WERI-Rb-1 (cell line): ENCODE measurements at places on chromosomes 11 and 22.

DNA sequence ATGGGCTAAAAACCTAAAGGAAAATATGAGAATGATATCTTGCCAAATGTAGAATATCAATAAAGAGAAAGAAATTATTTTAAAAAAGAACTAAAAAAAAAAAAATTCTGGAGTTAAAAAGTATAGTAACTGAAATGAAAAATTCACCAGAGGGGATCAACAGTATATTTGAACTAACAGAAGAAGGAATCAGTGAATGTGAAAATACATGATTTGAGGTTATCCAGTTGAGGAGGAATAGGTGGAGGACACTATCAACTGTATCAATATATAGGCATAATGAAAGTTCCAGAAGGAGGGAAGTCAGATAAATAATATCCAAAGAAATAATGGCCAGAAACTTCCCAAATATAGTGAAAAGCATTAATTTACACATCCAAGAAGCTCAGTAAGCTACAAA, 16.1 kb upstream of the HORMAD2 start:
- DNase-seq = no peak

DNA sequence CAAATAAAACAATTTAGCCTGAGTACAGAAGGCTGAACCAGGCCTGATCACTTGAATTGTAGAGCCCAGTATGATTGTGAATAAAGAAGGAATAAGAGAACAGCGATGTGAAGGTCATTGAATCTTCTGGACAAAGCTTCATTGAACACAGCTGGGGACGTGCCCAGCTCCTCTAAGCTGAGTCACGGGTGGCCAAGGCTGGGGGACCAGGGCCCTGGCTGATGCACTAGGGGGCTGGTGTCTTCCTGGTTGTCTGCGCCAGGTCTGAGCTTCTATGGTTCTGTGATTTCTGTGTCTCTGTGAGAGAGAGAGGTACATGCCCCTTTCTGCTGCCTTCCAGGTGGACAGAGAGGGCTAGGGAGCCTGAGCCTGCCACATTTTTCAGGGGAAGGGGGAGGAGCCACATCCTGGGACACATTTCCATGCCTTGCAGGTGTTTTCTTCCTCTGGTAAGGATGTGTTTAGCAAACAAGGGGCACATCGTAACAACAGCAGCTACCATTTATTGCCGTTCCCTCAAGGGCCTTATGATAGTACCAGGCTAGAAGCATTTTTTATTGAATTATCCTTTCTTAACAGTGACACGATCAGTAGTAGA, 135.7 kb downstream of the C11orf91 start:
- DNase-seq = no peak

GRCh38 chr22:40862537-40862936, 624 bp upstream of the DNAJB7 start:
- DNase-seq = no peak

DNA sequence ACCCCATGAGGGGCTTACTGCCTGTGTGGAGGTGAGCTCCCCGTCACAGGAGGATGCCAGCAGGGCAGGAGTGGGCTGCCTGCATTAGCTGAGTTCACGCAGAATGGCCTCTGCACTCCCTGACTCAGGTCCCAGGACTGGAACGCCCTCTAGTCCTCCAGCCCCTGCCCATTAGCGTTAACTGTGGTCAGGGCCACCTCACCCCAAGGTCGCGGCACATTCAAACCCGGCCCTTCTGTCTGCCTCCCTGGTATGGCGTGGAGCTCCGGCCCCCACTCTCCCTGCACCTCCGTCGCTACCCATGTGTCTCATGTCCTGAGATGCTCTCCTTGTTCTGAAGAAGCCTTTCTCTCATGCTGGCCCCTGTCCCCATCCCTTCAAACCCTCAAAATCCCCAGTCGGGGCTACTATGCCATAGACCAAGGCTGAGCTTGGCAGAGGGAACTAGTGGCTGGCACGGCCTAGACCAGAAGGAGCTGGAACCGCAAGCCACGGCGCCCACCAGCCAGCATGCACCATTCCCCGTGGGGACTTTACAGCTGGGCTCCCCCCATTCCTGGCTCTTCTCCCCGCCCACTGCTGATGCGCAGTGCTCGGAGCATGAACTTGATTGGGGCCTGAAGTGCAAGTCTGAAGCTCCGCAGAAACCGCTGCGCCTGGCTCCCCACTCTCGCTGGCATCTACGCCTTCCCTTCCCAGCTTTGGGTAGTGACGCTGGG, 79.5 kb upstream of the RTL6 start:
- DNase-seq = peak; percentile 6

DNA sequence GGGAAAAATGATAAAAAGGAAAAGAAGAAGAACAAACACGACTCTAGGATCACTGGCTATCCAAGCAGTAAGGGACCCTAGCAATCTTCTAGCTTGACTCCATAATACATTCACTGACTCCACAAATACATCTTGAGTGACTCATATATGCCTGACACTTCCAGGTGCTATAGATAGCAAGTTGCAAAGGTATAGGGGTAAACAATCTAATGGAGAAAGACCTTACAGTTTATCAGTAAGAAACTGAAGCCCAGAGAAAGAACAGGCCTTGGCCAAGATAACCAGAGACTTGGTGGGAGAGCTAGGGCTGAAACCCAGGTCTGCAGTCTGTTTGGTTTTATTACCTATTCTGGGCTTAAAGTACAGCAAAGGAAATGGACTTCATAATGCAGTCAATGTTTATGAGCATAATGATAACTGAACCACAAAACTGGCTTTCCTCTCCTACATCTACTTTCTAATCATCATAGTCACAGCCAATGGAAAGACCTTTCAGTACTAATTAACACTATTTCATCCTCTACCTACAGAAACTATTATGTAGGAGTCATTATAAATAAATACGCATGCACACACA, 19.7 kb upstream of the SLC5A1 start:
- no peak for DNase-seq

- DNase-seq = peak; percentile 69
Measured at GRCh38 chr11:102317099-102317767, at the start of gene BIRC3. TSS of gene BIRC3 (plus strand) at chr11:102317484. CDS start at chr11:102324510, 7,026 bp downstream.

- DNase-seq = peak; percentile 90
Measured at GRCh38 chr11:60924110-60924905, at the start of gene TMEM132A. TSS of gene TMEM132A (plus strand) at chr11:60924460. CDS start at chr11:60924634, 174 bp downstream.

DNA sequence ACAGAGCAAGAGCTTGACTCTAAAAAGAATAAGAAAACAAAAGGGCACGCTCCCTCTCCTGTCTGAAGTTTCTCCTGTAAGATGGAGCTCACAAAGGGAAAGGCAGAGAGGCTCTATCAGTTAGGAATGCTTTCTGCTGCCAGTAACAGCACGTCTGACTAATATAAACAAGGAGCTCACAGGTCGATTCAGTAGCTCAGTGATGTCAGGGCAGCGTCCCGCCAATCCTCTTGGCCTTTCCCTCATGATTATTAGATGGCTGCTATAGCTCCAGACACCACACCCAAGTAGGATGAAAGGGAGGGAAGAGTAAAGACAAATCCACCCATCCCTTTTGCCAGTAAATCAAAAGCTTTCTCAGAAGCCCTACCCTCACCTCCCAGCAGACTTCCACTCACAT, 51.3 kb upstream of the HMGXB4 start:
- DNase-seq = no peak

DNA sequence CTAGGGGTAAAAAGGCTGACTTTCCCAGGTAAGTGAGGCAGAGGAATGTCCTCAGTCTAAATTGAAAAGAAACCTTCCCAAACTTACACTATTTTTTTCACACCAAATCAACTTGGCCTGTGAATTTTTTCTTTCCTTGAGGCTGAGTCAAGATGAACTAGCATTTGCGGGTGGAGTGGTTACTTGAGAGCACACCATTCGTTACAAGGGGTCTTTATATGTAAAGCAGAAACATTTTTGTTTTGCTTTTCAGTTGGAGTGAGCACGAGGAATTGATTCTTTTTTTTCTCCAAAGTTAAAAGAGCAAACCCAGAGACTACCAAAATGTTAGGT, 36.4 kb downstream of the MAML2 start:
- no peak for DNase-seq

DNA sequence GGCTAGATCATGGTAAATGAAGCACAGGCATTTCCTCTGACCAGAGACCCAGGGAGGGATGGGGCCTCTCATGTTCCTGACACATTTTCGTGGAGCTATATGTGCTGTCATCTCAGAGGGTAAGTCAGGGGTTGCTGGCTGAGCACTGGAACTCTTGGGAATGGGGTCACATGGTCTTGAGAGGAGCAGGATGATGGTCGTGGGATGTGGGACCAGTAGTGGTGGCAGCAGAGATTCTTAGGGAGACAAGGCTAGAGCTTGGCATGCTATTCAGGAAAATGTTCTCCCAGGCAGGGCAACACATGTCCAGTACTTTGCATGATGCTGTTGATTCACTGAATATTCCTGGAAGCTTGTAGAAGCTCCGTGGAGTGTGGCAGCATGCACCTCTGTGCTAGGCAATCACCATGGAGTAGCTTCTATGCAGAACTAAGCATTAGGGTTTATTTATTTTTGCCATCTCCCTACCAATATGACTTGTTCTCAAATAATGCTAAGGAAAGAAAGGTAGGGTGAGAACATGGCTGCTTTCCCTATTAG, 31.4 kb upstream of the TTC12 start:
- DNase-seq = no peak

- DNase-seq = no peak
Measured at GRCh38 chr11:57288771-57289579, 35.8 kb downstream of the TNKS1BP1 start.

- peak; percentile 84 for DNase-seq
Measured at GRCh38 chr11:72722050-72722748, 30.0 kb downstream of the ARAP1 start.

GRCh38 chr11:105244160-105244825, 104.7 kb upstream of the CARD18 start:
- DNase-seq = no peak

DNA sequence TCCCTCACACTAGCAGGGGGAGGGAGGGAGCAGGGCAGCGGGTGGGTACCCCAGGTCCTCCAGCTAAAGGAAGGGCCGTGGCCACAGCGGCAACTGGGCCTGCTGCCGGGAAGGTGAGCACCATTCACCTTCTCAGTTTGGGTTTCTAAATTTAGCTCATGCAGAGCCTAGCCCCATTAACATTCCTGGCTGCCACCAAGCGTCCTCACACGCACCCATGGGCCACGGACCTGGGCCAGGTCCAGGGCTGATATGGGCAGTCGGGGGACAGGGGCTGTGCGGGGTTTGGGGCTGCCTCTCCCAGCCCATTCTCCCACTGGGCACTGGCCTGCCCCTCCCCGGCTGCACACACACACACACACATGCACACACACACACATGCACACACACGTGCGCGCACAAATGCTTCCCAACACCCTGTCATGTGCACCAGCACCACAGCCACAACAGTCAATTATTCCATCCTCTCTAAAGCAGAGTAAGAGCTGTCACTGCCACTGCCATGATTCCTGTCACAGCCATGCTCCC, 28.7 kb downstream of the SYT7 start:
- DNase-seq = no peak

DNA sequence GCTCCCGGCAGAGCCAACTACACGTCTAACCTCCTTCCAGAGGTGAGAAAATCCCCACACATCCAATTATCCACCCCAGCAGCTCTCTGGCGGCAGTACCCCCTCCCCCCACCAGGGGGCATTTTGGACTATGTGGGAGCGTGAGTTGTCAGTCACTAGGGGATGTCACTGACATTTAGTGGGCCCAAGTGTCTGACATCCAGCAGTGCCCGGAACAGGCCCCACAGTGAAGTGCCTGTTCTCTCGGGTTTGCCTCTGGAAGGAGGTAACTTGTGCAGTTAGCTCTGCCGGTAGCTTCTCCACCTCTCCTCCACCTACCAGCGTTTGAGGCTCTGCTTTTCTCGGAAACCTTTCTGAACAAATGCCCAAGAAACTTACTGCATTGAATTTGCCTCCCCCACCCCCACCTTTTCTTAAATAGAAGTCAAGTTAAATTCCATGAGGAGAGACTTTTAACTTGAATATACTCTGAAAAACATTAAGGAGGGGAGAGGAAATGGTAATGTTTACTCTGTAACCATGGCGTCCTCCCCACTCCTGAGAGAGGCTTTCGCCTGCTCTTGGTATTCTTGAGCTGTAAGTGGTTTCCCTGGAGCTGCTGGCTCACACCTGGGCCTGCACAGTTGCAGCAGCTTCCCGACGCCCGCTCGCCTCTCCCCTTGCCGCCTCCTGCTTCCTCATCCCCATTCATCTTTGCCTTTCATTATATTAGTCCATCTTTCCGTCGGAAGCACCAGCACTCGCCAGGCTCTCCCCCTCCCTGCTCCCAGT, 112.8 kb downstream of the WNT7B start:
- peak; percentile 85 for DNase-seq

- DNase-seq = no peak
Measured at GRCh38 chr11:19777377-19778102, 64.9 kb downstream of the NAV2 start.

DNA sequence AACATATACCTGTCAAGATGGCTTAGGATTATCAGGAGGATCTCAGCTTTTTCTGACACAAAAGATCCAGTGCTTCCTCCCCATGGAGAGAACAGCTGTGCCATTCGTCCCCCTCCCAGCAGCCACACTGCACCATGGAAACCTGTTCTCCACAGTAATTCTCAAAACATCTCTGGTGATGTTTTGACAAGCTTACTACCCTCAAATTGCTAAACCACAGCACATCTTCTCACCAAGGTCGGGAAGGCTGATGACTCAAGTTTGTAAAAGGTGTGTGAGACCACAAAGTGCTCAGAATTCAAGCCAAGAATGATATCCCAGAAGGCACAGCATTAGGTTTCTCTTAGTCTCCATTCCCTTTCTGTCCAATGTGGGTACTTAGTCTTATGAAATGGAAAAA, 3.9 kb upstream of the RAB38 start:
- no peak for DNase-seq

GRCh38 chr11:120698918-120699317, 187.4 kb downstream of the GRIK4 start:
- no peak for DNase-seq

DNA sequence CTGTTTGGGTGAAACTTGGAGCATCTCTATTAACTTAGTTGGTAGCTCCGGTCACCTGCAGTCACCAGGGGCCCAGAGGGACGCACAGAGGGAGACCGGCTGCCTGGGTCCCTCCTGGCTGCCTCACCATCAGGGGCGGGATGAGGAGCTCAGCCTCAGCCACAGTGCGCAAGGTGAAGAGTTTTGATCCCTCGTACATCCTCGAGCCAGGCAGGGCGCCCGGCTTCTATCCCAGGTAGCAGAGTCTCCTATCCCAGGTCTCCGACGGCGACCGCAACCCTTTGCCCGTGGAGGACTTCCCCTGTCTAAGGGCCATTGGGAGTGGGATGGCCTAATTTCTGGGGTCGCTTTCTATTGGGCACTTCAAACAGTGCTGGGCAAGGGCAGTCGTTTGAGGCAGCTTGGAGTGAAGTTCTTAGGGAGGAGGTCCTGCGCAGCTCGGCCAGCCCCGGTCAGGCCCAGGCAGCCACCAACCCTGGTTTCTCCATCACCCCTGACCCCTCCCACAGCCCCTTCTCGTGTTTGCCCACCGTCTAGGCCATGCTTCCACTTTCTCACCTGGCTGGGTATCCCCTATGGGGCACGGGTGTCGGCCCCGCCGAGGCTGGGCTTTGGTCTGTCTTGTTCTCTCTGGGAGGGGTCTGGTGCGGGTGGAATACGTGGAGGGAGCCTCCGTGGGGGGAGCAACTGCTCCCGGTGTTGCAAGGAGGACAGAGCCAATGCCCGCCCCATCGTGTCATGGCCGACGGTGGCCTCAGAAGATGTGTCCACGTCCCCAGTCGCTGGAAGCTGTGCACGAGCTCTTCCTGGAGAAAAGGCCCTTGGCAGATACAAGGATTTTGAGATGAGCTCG, 3.6 kb upstream of the MRGPRG start:
- no peak for DNase-seq

- DNase-seq = no peak
Measured at GRCh38 chr11:124093330-124093729, 21.9 kb upstream of the VWA5A start.

- peak; percentile 81 for DNase-seq
Measured at GRCh38 chr22:19843107-19843856, 11.4 kb downstream of the GNB1L start.

GRCh38 chr11:69708736-69709401, 5.0 kb upstream of the FGF19 start:
- peak; percentile 52 for DNase-seq
